Dermis blood vessel endothelial cell (primary cell): ENCODE measurements at places on chromosomes 1 and 21. TPM values are rescaled to one million over a fixed set of nuclear protein-coding genes. Genes with fewer than 3 reads are reported as not detected.

BTBD8 gene
- total RNA-seq: 2.7 and 6.1 TPM in 2 replicates

SPRR1B gene
- not detected in 2 replicates for total RNA-seq

RCOR3 gene
- total RNA-seq: 11.2 and 14.8 TPM in 2 replicates

SELENOF gene
- total RNA-seq: 186 and 187 TPM in 2 replicates

HSD3B1 gene
- total RNA-seq: not detected in 2 replicates

KRTAP13-2 gene
- not detected in 2 replicates for total RNA-seq

DNA sequence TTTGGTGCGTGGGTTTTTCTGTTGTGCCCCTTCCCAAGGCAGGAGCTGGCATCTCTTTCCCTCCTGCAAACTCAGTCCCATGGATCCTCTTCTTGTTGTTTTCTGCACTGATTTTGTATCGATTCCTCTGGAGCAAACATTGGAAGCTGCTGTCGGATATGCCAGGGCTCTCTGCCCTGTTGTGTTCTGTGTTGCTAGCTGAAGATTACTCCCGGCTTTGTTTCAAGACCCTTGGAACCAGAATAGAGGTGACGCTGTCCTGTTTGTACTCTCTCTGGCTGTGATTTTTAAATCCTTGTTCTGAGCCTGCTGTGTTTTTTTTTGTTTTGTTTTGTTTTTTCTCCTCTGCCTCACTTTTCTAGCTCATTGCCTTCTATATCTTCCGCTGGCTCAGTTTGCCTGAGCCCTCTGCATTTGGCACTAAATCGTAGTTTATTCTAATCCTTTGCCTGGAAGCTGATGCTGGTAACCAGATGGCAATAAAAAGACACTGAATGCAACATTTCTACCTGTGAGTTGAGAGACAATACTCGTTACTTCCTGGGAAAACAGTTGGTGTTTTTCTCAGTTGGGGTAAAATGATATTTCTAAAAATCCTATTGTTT lies 67.0 kb downstream of the BACH1 start:
- no peak for DNase-seq

DNA sequence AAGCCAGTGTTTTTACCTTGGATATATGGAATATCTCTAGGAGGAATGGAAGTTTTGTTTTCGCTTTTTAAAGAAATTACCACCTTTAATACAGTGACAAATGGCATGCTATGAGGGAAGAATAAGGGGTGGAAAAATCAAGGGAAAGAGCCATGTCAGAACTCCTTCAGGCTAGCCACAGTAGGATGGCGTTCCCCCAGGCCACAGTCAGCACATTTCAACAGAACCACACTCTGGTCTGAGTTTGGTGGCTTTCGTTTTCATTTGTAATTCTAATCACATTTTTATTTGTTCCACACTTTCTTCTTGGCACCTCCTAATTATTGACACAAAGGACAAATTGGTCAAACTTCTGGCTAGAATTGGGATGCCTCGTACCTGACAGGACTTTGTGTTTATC lies 60.3 kb upstream of the RCOR3 start:
- DNase-seq: no peak

DNA sequence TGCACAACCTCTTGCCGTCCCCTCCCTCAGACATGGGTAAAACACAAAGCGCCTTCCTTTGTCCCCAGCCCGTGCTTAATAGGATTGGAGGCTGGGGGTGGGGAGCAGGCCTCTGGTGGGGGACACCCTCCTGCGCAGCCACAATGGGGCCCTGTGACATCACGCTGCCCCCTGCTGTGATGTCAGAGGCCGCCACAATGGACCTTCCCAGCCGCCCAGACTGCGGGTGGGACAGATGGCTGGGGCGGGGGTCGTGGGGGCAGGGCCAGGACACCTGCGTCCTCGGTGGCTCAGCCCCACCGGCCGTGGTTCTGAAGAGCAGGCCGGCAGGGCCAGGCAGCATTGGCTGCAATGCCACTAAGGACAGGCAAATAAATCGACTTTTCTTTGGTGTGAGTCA lies 39.9 kb downstream of the EPHA2 start:
- DNase-seq: no peak

DNA sequence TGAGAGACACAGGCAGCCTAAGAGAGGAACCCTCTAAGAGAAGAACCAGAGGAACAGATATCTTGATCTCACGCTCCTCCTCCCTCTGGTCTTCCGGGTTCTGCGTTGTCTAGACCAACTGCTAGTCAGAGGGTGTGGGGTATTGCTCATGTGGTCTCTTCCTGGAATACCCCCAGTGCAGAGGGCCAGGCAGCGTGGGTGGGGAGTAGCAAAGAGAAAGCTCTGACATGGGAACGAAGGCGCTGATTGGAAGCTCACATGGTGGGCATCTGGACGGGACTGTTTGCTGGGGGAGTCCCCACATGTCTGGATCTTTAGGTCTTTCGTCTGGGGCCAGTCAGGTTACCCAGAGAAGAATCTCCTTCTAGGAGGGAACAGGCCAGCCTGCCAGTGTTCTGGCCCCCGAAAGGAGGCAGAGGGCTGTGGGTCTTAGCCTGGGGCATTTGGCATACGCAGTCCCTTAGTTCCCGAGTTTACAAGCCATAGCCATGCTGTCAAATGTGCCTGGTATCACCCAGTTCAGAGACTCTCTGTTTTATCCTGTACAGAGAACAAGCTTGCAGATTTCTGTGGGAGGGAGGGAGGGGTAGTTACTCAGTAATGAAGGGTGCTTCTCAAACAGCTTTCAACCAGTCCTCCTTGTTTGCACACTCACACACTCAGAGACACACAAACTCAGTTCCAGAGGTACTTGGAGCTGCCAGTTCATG lies 18.3 kb upstream of the IL6R start:
- no peak for DNase-seq

- no peak for DNase-seq
Observed at GRCh38 chr1:33696962-33697361, 166.9 kb upstream of the HMGB4 start.

GRCh38 chr1:32967888-32968568 lies 3.4 kb upstream of the RNF19B start:
- DNase-seq: no peak

- no peak for DNase-seq
Observed at GRCh38 chr1:172112576-172112975, 271.3 kb downstream of the DNM3 start.

- peak; percentile 84 for DNase-seq
Observed at GRCh38 chr1:51768971-51769588, 109.4 kb downstream of the NRDC start.

DNA sequence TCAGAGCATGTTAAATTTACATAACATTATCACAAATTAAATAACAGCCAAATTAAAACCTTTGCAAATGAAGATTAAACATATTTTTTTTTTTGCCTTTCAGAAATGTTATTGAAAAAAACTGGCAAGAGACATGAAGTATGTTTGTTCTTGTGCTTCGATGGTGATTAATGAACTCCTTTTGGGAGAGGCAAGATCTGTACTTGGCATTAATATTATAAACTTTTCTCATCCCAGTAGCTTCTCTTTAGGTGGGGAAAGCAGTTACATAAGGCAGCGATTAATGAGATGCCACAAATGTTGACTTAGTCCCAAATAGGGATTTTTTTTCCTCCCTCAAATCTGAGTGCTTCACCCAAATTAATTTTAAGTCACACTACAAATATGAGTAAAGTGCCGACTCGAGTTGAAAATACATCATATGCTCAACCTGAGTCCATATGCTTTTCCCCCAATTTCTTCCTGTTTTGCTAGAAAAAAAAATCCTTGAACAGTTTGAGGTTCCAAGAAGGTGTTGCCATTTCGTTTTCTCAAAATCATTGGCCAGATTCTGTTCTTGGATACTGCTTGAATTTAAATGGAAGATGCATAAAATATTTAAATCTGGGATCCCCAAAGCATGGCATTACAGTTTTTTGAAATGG lies 294.5 kb downstream of the VAV3 start:
- no peak for DNase-seq

DNA sequence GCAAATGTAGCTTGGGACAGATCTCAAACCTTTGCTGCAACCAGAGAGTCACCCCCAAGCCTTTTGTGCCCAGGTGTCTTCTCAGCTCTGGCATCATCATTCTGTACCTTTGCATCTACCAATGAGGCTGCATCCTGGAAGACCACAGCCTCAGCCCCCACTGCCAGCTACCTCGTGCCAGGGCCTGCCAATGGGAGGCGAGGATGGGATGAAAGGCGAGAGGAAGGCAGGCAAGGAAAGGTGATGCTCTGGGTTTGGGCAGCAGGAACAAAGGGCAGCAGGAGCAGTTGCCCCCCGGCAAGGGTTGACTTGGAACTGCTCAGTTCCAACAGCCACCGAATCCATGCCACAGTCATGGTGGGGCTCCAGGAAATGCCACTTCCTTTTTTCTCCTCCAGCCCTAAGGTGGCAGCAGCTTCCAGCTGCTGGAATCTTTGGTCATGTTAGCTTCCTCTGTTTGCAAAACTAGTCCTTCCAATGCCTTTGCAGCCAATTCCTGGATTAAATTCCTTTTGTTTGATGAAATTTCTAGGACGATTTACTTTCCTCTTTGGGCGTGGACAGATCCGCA lies 651.6 kb downstream of the NPHP4 start:
- DNase-seq: no peak

DNA sequence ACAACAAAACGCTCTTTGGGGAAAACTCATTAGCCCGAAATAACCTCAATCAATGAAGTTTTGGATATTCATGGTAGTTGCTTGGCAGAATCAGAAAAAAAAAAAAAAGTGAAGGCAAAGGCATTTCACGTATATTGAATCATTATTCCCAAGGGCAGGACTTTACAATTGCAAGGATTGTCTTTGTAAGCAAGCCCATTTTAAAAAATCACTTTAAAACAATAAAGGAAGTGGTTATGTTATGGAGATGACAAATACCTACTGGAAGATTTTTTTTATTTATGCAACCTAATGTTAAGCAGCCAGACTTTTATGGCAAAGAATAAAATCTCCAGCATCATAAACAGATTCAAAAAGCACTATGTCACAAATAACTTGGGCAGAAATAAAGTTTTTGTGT lies 9.3 kb downstream of the GJB4 start:
- DNase-seq: no peak

- no peak for DNase-seq
Observed at GRCh38 chr1:9027307-9027706, 1.1 kb upstream of the SLC2A7 start.

DNA sequence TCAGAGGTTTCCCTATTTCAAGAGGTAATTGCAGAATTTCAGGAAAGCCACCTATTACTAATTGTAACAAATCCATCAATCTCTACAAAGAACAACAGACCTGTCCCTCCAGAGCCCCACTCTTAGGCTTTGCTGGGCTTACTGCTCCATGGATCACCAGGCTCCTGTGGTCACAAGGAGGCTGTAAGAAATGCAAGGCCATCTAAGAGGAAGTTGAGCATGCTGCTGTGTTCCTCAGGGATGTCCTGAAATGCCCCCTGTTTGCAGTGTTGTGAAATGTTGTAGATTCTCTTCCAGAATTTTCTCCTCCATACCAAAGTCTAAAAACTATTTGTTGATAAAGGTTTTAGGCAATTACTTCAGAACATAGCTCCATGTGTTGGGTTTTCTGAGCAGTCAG lies 24.4 kb upstream of the DUSP23 start:
- no peak for DNase-seq
